ENCODE measurements at places on chromosomes 11 and 22.

DNA sequence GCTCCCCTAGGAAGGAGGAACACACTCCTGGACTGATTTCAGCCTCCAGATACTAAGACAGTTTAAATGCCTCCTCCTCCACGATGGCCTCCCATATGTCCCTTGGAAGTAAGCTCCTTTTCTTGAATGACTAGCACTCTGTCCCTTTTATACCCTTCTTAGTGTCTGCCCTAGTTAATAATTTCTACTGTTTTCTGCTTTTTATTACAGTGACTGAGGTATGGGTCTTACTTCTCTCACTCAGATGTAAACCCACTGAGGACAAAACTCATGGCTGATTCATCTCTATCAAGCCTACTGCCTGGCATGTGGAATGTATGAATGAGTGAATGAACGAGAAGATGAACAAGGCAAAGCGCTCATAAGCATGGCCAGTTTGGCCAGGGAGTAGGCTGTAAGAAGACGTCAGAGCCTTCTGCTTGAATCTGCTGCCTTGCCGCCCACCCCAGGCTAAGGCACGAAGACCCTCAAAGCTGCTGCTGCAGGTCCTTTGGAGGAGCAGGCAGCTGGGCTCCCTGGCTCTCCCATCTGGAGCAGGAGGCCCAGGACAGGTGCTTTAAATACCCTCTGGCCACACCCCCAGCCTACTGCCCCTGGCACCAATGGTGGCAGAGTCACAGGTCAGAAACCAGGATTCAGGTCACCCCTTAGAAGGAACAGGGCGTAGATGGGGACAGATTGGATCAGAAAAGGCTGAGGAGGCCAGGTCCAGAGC, 8.2 kb upstream of the PGA3 start:
- peak; percentile 12 for DNase-seq

DNA sequence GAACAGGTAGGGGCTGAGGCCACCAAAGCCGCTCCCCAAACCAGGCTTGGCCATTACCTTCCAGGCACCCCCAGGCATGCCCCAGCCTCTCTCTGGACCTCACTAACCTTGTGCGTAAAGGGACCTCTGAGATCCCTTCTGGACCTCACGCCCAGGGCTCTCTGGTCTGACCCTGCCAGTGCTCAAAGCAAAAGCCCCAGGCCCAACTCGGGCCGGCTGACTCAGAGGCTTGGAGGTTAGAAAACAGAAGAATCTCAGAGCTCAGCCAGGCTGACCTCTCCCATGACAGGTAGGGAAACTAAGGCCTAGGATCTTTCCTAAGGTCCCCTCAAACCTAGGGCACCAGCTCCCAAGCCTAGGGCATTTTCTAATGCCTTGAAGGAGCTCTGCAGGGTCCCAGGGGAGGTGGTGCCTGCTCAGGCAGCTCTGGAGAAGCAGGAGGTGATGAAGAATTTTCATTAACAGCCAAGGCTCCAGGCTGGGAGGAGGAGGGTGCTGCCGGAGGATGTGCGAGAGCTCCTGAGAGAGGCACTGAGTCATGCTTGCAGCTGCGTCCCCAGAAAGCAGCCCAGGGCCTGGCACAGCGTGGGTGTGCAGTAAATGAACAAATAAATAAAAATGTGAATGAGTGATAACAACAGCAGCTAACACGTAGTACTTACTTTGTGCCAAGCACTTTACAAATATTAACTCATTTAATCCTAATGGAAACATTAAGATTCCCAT, 25.6 kb downstream of the ARRB1 start:
- DNase-seq, result peak; percentile 70

- DNase-seq, result no peak
These were observed 91.8 kb downstream of the MRTFA start for GRCh38 chr22:40544758-40545157.

- DNase-seq, result no peak
These were observed 82.5 kb downstream of the MAML2 start for GRCh38 chr11:96260532-96260931.

DNA sequence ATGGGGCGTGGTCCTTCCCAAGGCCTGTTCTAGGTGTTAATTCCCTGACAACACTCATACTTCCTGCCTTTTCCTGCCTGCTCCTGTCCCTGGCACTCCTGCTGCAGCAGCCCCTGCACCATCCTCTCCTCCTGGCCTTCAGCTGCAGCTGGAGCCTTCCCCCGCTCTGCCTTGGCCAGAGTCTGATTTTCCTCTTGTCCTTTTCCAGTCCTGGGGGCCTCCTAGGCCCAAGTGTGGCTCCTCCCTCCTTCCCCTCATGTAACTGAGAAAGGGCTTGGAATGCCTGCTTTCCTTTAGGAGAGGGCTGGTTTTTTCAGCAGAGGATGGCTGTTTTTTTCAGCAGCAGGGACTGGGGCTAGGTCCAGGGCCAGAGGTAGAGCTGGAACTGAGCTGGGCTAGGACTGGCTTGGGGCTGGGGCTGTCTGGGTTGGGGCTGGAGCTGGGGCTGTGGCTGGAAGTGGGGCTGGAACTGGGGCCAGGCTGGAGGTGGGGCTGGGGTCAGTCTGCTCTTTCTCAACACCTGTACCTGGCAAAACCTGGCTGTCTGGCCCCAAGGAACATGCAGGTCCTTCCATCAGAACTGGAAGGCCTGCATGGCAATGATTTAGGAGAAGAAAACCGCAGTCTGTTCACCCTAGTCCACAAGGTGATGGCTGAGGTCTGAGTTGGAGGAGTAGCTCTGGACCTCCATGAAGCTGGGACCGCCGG, 23.6 kb downstream of the ZC3H7B start:
- no peak for DNase-seq

DNA sequence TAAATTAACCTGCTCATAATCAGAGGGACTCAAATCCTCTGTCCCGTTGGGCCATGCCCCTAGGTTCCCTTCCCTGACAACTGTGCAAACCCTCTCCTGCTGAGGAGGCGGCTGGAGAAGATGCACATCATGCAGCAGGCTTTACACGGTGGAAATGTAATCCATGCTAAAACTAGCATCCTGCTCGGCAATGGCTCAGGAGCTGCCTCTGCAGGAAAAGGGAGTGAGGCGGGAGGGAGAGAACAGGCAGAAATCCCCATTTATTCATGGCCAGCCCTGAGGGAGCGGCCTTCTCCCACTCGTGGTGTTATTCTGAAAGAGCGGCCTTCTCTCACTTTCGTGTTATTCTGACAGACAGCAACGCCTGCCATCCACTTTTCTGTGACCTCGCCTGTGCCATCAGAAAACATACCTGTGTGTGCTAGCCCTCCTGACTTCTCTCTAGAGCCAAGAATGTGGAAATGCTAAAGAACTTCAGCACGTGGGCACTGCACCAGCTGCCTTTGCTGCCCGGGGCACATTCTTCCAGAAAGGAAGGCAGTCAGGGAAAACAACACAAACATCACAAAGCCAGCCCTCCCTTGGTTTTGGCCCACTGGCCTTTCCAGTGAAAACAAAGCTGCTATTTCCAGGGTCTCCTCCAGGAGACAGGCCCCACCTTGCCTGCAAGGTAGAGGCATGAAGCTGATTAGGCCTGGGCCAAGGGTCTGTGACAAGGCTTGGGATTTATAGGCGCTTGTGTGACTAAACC, 62.9 kb upstream of the BID start:
- DNase-seq, result no peak

GRCh38 chr11:104490182-104490581, 326.2 kb upstream of the PDGFD start:
- no peak for DNase-seq

DNA sequence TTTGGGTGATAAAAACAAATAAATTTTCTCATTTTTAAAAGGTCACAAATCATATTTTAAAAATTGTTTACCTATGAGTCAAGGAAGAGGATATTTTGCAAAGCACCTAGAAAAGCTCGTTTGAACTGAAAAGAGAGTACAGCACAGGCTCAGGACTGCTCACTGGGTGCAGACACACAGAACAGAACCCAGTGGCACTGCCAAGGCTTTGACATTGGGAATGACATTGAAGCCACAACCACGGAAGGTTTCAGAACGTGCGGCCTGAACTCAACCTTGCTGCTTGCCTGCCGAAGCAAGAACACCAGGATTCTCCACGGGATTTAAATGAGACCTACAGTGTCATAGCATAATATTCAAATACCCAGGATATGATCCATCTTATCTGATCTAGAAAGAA, 597.1 kb upstream of the B3GAT1 start:
- no peak for DNase-seq

DNA sequence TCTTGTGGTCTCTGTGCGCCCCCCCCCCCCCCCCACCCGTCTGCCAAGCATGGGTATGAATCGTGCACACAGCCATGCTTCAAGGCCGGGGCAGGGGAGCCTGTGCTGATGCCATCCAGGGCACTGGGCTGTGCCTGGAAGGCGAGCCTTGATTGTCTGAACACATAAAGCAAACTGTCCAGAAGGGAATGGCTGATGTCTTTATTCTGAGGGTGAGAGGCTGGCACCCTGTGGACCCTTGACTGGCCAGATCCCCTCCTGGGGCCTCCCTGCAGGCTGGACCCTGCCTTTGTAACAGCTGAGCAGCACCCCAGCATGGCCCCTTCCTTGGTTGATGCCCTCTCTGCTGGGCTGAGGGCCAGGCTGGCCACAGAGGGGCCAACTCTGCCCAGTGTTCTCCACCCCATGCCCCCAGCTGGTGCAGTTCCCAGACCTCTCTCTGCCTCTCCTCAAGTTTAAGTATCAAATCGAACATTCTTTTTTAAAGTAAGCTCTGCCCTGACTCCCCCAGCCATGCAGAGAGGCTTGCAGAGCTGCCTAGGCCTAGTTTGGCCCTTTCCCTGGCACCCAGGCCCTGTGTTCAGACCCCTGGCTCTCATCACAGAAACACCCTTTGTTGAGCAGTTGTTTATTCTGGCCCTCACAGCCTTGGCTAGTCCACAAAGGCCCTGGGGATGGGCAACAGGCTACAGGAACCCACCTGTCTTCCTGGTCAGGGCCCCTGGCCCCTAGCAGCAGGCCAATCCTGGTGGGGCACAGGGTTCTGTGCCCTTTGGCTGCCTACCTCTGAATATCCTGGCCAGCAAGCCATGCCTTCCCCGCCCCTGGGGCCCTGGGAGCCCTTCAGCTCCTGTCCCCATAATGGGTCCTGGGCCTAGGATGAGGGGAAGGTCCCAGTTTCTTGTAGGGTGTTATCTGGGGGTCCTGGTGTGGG, 3.9 kb upstream of the RANBP1 start:
- no peak for DNase-seq

DNA sequence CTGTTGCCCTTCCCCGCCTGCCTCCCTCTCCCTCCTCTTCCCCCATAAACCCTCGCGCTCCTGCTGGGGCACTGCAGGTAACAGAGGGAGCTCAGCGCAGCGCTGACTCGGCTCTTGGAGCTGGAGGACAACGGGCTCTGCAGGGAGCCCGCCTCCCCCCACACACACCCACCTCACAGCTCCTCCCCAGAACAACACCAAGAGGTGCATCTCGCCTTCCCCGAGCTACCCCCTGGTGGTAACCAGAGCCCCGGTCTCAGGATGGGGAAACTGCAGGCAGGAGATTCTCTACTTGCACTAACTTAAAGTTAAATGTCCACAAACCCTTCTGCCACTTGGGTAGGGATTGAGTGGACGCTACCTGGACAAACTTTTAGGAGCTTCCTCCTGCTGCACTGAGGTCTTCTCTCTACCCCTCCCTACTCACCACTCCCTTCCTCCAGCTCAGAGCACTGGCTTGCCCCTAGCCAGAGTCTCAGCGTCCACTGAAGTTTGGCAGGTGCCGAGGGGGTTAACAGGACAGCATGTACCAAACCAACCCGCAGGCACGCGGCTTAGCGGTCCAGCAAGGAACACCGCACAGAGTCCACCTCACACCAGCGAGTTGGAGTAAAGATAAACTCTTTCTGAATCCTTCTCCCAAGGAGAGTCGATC, 4.0 kb upstream of the SCN4B start:
- no peak for DNase-seq

DNA sequence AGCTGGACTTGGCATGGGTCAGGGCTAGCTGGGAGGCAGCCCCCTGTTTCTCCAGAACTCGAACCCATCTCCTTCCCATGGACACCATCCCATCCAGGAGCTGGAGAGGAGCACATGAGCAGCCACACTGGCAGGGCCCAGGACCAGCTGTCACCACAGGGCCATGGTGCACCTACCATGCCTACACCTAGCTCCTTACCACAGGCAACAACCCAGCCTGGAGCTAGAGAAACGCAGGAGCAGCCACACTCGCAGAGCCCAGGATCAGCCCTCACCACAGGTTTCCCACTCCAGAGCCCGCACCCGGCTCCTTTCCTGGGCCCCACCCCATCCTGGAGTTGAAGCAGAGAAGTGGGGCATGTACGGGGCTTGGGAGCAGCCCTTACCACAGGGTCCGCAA, 50.2 kb downstream of the GAB4 start:
- no peak for DNase-seq

DNA sequence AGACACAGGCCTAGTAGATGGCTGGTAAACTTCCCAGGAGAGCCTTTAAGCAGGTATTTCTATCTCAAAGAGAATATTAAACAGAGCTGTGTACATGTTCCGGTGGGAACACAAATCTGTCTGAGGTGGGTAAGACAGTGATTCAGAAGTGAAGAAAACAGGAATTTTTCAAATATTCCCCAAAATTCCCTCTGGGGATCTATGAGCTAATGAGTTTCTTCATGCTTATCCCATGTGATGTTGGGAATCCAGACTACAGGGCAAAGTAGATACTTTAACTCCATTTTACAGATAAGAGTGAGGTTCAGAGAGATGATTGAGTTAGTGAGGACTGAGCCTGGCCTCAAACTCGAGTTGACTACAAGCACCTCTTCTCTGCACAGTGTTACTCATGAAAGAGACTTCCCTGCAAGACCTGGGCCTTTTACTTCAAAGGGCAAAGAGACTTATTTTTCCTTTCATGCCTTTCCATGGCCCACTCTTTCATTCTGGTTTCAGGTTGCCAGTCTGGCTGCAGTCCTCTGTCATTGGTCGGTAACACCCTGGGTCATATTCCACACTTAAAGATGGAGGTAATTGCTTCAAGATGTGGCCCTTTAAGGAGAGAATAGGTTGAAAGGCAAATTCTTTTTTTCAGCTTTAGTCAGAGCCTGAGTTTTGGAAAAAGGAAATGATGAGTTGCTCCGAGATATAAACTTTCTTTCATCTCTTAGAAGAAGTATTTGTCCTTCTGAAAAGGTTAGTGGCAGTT, 70.1 kb downstream of the CYB5R2 start:
- no peak for DNase-seq

- DNase-seq, result no peak
These were observed 85.2 kb upstream of the LINC01488 start for GRCh38 chr11:69396051-69396947.

- DNase-seq, result no peak
These were observed 73.9 kb downstream of the BDNF start for GRCh38 chr11:27626269-27626937.

- DNase-seq, result no peak
These were observed 69.9 kb downstream of the BCR start for GRCh38 chr22:23250056-23250784.

DNA sequence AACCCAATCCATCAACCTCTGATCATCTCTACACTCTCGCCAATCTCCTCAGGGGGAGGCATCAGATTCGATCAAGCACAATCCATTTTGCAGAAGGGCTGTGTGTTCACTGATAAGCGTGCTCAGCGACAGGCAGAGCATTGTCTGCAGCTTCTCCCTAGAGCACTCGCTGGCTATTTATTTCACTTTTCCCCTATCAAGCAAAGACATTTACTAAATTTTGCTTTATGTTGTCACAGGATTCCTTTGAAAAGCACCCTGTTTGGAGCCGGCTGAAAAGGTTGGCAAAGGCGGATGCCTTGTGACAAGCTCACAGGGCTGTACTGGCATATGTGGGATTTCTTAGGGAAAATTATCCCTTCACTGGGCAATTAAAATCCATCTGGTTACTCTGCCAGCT, 1381.5 kb upstream of the TENM4 start:
- no peak for DNase-seq
